GM23338 (cell line): ENCODE measurements at places on chromosomes 6 and 20. TPM values are rescaled to one million over a fixed set of nuclear protein-coding genes. Genes with fewer than 3 reads are reported as not detected.

DNA sequence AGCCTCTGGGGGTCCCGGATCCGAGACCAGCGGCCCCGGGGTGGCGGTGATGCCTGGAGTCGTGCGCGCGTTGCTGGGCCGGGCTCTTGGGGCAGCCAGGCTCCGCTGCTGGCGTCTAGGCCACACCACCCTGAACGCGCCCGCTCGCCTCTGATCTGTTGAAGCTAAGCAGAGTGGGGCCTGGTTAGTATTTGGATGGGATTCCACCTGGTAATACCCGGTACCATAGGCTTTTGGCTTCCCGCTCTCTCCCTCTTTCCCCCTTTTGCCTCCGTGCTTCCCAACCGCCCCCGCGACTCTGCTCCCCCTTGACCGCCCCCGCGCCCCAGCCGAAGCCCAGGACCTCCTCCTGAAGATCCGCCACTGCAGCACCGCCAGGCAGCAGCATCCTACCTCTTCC, 1383.5 kb upstream of the DEFB115 start:
- DNase-seq: peak; percentile 70

GTF2H4 gene
- polyA plus RNA-seq: 14.1 and 14.8 TPM in 2 replicates

DNA sequence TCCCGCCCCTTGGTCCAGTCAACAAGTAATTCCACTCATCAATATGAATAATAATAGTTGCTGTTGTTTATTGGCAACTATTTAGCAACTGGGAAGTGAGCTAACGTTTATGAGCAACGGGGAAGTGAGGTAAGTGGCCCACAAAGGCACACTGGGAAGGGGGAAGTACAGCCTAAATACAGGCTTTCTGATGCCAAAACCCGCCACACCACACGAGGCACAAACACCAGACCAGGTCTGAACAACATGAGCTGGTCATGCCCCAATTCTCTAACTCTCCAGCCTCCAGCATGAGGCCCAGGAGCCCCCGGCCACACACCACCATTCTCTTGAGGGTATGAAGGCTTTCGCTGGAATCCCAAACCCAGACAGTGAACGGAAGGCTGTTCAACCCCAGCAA, 50.8 kb downstream of the PREX1 start:
- no peak for DNase-seq

TINAG gene
- polyA plus RNA-seq: not detected in 2 replicates
